C1 segment of cervical spinal cord (tissue), 14 donors: ENCODE measurements at places on chromosomes 11 and 22.

GRCh38 chr11:43922744-43923405 lies 19.6 kb upstream of the C11orf96 start:
- DNase-seq = no peak

- no peak for DNase-seq
Observed at GRCh38 chr11:70778883-70779282, 380.6 kb downstream of the CTTN start.

- DNase-seq = no peak
Observed at GRCh38 chr22:43404673-43405385, 7.0 kb upstream of the MPPED1 start.

DNA sequence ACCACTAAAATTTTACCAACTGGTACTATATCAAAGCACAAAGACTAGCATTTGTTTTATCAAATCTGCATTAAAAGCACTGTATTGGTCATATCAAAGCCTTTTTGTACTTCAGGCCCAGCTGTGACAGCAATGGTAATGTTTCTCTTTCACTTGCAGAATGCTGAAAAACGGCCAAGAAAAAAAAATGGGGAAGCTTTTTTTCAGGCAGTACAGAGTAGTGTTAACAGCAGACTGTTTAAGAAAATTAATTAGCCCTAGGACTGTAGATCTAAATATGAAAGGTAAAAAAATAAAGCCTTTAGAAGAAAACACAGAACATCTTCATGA lies 33.3 kb downstream of the DENND5A start:
- DNase-seq = peak; percentile 7

GRCh38 chr11:103709371-103709770 lies 327.1 kb upstream of the DDI1 start:
- no peak for DNase-seq

GRCh38 chr22:19522881-19523239 lies 1.4 kb downstream of the CLDN5 start:
- DNase-seq = no peak

GRCh38 chr11:72553706-72554105 lies 119.4 kb upstream of the CLPB start:
- no peak for DNase-seq

GRCh38 chr22:50089682-50090411 lies at the start of gene MOV10L1:
Gene MOV10L1, plus strand, starts transcription at chr22:50090006. Its CDS starts 83 bp downstream, at chr22:50090089.
- peak; percentile 63 for DNase-seq

- no peak for DNase-seq
Observed at GRCh38 chr11:14249121-14249963, 109.6 kb downstream of the RRAS2 start.

GRCh38 chr22:32800994-32801536 lies 440 bp upstream of the TIMP3 start:
- DNase-seq = no peak

- no peak for DNase-seq
Observed at GRCh38 chr22:35589071-35589755, 27.9 kb downstream of the MB start.

DNA sequence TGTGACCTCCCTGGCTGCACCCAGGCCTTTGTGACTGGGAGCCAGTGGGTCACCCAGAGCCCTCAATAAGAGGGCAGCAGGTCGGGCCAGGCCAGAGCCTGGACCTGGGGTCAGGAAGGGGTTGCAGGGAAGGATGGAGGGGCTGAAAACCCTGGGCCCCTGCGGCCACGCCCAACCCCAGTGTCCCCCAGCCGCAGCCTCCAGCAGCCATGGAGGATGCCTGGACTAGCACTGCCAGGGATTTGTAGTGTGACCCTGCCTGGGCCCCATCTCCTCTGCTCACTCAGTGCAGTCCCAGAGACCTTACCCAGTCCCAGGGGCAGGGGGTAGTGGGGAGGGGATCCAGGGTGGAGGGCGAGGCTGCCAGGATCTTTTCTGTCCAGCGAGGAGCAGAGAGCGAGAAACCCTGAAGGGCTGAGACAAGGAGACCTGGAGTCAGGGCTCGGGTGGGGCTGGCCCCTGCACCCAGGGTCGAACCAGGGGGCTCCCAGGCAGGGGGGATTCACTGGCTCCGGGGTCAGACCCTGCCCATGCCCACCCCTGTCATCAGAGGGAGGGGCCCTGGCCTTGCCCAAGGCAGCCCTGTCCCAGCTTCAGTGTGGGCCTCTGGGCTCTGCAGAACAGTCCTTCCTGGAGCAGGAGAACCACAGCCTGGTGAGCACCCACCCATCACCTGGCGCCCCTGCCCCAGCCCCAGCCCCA lies 187.5 kb downstream of the IGLL1 start:
- DNase-seq = no peak

DNA sequence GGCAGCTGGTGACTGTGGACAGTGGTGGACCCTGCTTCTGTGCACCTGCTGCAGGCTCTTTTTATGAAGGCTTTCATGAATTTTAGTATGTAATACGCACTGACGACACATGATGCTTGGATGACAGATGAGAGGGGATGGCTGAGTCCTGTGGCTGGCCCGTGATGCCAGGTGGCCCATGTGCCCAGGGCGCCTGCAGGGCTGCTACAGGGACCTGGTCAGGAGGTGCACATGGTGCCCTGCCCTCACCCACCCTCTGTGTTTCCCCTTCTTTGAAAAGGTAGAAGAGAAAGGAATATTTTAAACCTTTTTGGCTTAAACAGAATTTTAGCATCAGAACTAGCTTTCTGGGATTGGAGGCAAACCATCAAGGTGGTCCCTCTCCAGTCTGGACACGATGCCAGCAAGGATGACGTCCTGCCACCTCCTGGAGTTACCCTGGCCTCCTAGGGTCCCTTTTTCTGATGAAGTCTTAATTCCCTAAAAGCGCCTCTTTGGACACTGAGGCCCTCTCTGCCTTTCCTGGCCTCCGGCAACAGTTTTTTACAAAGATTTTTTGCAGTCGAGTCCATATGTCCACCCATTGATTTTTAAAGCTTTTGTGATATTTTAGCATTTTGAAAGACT lies 5.4 kb upstream of the RANBP1 start:
- no peak for DNase-seq

GRCh38 chr11:65767406-65767805 lies 13.4 kb downstream of the AP5B1 start:
- no peak for DNase-seq

GRCh38 chr11:66195867-66196266 lies 72.6 kb upstream of the RAB1B start:
- DNase-seq = no peak

DNA sequence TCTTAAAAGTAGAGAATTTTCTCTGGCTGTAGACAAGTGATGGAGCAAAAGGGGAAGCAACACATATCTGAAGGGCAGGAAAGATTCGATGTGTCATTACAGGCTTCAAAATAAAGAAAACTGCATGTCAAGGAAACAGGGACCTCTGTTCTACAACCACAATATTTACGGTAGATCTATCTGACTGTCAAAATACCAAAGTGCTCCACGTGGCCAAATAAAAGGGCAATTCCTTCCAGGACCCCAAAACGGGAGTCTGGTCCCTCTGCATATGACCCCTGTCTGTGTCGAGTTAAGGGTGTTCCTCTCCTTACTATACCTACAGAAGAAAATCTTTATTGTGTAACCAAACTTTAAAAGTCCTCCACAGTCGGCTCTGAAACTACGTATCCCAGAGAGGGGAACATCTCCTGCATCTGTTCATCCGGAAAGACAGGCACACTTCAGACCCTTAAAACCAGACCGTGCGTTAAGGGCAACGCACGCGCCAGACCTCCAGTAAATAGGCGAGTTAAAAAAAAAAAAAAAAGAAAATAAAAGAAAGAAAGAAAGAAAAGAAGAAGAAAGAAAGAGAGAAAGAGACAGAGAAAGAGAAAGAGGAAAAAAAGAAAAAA lies 756 bp downstream of the CLNS1A start:
- no peak for DNase-seq

DNA sequence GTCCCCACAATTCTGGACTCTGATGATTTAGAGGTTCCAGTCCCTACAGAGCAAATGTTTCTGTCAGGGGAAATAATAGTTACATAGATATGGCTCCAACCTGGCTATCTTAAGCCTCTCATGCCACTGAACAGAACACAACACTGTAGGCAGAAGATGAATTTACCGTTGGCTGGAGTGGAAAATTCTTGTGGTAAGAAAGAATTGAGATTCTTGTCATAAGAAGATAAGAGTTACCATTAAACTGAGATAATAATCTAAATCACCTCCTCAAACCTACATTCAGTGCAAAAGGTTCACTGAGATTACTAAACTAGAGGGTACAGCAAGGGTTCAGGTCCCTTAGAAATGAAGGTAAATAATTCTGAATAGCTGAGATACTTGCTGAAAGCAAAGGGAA lies 10.1 kb upstream of the NAALAD2 start:
- no peak for DNase-seq

DNA sequence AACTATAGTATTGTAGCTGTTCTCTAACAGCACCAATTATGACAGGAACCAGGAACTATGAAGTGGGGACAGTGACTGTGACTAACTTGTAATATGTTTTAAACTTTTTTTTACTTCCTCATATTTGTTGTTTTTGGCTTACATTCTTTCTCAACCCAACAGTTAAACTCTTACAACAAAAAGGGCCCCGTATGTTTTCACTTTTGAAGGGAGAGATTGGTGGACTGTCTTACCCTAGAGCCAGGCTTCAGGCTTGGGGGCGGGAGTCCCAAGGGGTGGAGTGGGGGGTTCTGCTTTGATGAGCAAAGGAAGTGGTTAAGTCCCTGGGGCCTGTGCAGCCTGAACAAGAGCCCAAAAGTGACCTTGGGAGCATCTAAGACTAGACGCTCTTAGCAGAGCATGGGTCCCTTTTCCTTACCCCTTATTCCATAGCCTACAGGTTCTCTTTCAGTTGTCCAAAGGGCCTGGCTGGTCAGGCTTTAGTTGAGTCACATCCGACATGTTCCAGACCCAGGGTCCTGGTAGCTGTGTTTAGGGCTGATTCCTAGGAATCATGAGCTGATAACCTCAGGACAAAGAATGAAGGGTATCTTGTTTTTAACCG lies 38.8 kb downstream of the STIM1 start:
- DNase-seq = no peak

DNA sequence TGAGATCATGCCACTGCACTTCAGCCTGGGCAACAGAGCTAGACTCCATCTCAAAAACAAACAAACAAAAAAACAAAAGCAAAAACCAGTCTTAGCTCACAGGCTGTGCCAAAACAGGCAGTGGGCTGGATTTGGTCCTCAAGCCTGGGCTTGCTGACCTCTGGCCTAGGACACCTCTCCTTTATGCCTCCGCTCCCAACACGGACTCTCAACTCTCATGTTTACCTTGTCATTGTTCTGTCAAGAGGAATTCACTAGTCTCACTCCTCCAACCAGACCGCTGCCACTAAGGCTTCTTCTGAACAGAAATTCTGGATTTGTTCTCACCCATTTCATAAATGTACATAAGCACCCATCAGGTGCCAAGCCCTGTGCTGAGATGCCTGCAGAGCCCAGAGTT lies 42.6 kb downstream of the FAM83F start:
- no peak for DNase-seq

DNA sequence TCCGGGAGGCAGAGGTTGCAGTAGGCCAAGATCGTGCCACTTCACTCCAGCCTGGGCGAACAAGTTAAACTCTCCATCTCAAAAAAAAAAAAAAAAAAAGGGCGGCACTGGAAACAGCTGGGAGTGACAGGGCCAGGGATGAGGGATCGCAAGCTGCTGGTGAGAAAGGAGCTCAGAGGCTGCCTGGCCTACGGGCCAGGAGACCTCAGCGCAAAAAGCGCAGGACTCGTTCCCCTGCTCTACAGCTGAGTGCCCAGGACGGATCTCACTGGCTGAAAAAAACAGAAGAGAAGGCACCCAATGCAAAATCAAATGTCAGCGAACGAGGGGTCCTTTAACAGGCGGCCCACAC lies 650 bp upstream of the NUP50 start:
- DNase-seq = no peak

DNA sequence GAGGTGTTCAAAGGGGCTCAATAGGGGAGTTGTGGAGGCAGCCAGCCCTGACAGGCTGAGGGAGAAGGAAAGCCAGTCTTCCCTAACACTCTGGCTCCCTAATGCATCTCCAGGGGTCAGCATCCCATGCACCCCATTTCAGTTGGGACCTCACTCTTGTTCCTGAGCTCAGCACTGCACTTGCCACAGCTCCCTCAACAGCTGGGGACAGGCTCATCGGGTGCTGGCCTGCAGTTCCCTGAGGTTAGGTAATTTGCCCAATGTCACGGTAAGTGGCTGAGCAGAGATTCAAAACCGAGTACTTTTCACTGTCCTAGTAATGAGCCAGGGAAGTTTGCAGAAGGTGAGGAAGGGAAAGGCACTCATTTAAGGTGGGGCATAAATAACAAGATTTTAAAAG lies 20.8 kb downstream of the VSTM5 start:
- no peak for DNase-seq

DNA sequence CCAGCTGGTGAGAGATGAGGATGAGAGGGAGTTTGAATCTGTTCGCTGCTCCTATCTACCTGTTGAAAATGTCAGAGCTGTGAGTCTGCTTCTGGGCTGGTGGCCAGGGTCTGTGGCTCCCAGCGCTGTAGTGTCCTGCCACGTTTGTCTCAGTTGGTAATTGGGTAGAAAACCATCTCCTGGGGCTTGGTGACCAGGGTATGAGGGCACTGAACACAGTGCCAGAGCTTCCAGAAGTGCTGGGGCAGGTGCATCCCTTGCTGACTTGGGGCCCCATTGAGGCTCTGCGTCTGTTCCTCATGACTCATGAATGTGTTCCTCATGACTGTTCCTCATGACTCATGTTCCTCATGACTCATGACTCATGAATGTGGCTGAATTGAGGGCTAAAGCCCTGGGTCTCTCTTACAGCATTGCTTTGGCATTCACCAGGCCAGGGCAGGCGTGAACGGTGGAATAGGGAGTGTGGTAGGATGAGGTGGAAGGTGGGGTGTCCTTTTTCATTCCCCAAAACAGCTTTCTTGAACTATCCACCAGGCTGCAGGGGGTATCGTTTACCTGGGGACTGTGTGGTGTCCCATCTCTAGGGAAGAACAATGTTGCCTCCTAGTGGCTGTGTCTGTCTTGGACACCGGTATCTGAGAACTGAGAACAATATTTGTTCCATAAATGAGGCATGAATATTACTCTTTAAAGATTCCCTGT lies 139.5 kb downstream of the COMMD9 start:
- no peak for DNase-seq

- DNase-seq = no peak
Observed at GRCh38 chr11:67439321-67440228, 2.1 kb upstream of the PTPRCAP start.

DNA sequence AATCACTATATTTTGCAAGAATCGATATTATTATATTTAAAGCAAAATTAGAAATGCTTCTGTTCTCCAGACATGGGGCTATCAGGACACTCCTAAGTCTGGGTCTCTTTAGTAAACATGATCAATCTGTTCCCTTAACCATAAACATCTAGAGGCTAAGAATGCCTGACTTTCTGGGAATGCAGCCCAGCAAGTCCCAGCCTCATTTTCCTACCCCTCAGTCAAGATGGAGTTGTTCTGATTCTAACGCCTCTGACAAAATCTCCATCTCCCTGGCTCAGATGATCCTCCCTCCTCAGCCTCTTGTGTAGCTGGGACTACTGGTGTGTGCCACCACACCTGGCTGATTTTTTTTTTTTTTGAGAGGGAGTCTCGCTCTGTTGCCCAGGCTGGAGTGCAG lies 35.0 kb downstream of the SLCO2B1 start:
- no peak for DNase-seq

GRCh38 chr11:112805658-112806057 lies 155.6 kb upstream of the NCAM1 start:
- no peak for DNase-seq
